ENCODE measurements at places on chromosomes 16 and 17. TPM values are rescaled to one million over a fixed set of nuclear protein-coding genes. Genes with fewer than 3 reads are reported as not detected.

PIGS gene
- polyA plus RNA-seq, result 88.9 TPM

PRCD gene
- polyA plus RNA-seq, result 4.9 TPM

HEATR9 gene
- not detected for polyA plus RNA-seq

CDRT4 gene
- 2.1 TPM for polyA plus RNA-seq

CNP gene
- 7.3 TPM for polyA plus RNA-seq

All from Purkinje cell (primary cell).